Osteocyte (in vitro differentiated cells): ENCODE measurements at places on chromosomes 13 and 19. TPM values are rescaled to one million over a fixed set of nuclear protein-coding genes. Genes with fewer than 3 reads are reported as not detected.

SLC17A7 gene
- 0.34 and 0.54 TPM in 2 replicates for total RNA-seq

SIGLEC10 gene
- not detected in 2 replicates for total RNA-seq

RBM26 gene
- total RNA-seq, result 37.5 and 38.3 TPM in 2 replicates

FOXA3 gene
- total RNA-seq, result not detected in 2 replicates

- peak; percentile 88 for DNase-seq
These were observed 137.8 kb upstream of the TSC22D1 start for GRCh38 chr13:44713788-44714469.
